Psoas muscle (tissue), 8 donors: ENCODE measurements at places on chromosomes 7 and 10. TPM values are rescaled to one million over a fixed set of nuclear protein-coding genes. Genes with fewer than 3 reads are reported as not detected.
A peak's percentile ranks its signal among the peaks of the same experiment; 100 is the strongest.

The GRM3 gene
- not detected for total RNA-seq

The ZNF425 gene
- total RNA-seq, result 0.76 TPM

The C10orf90 gene
- not detected for total RNA-seq

The ZPBP gene
- total RNA-seq, result not detected

The TMEM26 gene
- 0.08 TPM for total RNA-seq

The GRID2IP gene
- not detected for total RNA-seq

The MOGAT3 gene
- not detected for total RNA-seq

The TRIM4 gene
- 7.6 TPM for total RNA-seq

DNA sequence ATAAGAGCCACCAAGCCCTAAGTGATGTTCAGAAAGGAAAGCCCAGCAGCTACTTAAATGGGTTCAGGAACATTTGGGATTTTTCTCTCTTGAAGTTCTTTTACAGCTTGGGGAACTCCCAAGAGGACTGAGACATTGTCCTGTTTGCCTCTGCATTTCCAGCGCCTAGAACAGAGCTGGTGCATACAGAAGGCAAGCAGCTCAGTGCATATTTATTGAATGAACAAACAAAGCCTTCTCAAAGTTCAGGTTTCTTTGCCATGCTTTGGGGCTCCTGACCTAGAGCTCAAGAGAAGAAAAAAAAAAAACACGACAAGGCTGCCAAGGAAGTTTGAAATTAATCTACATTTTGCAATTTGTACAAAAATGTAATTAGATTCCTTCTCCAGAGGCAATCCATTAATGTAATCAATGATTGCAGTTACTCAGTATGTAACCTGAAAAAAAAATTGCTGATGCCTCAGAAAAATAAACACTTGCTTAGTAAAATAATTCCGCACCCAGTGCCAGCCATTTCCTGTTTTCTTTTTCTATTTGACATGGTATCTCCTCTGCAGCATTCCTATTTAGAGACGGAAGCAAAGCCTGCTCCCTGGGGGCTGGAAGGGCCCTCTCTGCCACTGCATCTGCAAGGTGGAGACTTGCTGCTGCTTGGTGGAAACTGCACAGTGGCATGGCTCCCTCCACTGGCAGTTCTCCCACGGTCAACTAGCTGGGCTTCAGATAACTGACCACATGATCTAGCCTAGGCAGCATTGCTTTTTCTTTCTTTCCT is 157.3 kb downstream of the TMEM178B start:
- no peaks in the 10 kb centered on the region for H3K36me3 ChIP-seq
- no peaks in the 10 kb centered on the region for H3K4me1 ChIP-seq
- no peak overlapping the region for H3K27ac ChIP-seq
- H3K4me3 ChIP-seq, result no peak overlapping the region
- DNase-seq, result no peak
- no peaks in the 10 kb centered on the region for H3K27me3 ChIP-seq

- no peak overlapping the region for H3K4me3 ChIP-seq
- DNase-seq, result no peak
- H3K27me3 ChIP-seq, result no peaks in the 10 kb centered on the region
- no peaks in the 10 kb centered on the region for H3K36me3 ChIP-seq
Observed at GRCh38 chr10:34966451-34966850, 123.7 kb downstream of the CUL2 start.

GRCh38 chr10:22468570-22469320 is 123.4 kb downstream of the SPAG6 start:
- no peaks in the 10 kb centered on the region for H3K27me3 ChIP-seq
- no peaks in the 10 kb centered on the region for H3K4me1 ChIP-seq
- no peak overlapping the region for H3K27ac ChIP-seq
- no peak overlapping the region for H3K4me3 ChIP-seq
- no peak for DNase-seq

- DNase-seq, result no peak
- no peak overlapping the region for H3K27ac ChIP-seq
- no peaks in the 10 kb centered on the region for H3K27me3 ChIP-seq
- no peaks in the 10 kb centered on the region for H3K4me1 ChIP-seq
- no peaks in the 10 kb centered on the region for H3K36me3 ChIP-seq
Observed at GRCh38 chr10:6811153-6811552, 231.1 kb upstream of the PRKCQ start.

GRCh38 chr7:55538538-55538937 is 33.8 kb downstream of the VOPP1 start:
- H3K27ac ChIP-seq, result peak overlapping the region; percentile 10
- H3K4me3 ChIP-seq, result no peak overlapping the region
- no peaks in the 10 kb centered on the region for H3K27me3 ChIP-seq
- no peaks in the 10 kb centered on the region for H3K36me3 ChIP-seq
